Amniotic epithelial cell (primary cell): ENCODE measurements at places on chromosomes 13 and 19.

DNA sequence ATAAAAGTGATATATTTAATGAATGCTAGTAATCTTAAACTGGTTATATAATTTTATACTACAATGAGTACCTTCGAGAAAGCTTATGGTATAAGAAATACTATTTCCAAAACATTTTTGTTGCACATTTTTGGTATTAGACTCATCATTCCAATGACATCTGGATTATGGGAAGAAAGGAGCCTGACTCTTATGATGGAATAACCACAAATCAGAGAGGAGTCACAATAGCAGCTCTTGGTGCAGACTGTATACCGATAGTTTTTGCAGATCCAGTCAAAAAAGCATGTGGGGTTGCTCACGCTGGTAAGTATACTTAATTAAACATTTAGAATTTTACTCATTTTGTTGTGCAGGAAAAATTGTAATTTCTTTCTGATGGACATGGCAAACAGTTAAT is 3.9 kb downstream of the LACC1 start:
- peak; percentile 44 for DNase-seq

DNA sequence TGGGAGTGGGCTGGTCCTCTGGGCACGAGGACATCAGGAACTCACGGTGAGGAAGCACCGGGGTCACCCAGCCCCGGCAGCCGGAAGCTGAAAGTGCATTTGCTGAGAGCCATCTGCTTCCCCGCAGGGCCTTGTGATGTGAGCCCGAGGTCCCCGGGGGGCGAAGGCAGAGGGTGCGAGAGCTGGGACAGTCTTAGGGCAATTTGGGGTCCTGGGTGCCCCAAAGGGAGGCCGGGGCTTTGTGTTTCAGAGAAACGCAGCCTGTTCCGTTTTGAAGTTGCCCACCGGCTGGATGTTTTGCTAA is 4.8 kb downstream of the F2RL3 start:
- DNase-seq: no peak

DNA sequence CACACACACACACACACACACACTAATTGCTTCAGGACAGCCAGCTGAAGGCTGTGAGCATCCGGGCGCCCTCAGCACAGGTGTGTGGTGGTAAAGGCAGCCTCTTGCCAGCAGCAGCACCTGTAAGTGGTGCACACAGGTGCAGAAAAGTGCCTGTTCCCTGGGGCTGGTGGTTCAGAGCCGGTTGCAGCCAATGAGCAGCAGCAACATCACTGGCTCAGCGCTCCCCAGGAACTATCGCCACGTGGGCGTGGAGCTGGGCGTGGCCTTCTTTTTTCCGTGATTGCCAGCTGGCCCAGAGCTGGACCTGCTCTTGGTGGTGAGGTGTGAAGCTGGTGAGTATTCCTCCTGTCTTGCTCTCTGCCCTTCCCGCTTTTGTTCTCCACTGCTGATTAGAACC is at the start of gene NLRP5:
Gene NLRP5, plus strand, starts transcription at position 289 of the 400 bp plus-strand sequence.
- DNase-seq: no peak

DNA sequence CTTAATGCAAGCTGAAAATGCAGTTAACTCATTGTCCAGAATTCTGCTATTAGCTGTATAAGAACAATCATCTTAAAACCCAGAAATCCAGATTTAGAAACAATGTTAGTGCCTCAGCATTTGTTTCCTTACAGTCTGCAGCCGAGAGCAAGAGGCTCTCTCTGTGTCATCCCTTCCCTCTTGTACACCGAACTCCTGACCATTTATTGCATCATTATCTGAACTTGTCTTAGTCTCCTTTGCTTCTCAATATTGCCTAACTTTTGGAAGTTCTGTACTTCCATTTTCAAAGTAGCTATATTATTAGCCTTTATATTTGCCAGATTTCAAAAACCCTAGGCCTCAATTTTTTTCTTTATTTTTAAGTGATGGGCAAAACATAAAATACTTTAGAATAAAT is 27.1 kb downstream of the RNASEH2B start:
- DNase-seq: peak; percentile 78

GRCh38 chr19:32442650-32443049 is 37.1 kb downstream of the DPY19L3 start:
- DNase-seq: no peak

GRCh38 chr13:98097749-98098148 is 45.1 kb upstream of the FARP1 start:
- DNase-seq: no peak

DNA sequence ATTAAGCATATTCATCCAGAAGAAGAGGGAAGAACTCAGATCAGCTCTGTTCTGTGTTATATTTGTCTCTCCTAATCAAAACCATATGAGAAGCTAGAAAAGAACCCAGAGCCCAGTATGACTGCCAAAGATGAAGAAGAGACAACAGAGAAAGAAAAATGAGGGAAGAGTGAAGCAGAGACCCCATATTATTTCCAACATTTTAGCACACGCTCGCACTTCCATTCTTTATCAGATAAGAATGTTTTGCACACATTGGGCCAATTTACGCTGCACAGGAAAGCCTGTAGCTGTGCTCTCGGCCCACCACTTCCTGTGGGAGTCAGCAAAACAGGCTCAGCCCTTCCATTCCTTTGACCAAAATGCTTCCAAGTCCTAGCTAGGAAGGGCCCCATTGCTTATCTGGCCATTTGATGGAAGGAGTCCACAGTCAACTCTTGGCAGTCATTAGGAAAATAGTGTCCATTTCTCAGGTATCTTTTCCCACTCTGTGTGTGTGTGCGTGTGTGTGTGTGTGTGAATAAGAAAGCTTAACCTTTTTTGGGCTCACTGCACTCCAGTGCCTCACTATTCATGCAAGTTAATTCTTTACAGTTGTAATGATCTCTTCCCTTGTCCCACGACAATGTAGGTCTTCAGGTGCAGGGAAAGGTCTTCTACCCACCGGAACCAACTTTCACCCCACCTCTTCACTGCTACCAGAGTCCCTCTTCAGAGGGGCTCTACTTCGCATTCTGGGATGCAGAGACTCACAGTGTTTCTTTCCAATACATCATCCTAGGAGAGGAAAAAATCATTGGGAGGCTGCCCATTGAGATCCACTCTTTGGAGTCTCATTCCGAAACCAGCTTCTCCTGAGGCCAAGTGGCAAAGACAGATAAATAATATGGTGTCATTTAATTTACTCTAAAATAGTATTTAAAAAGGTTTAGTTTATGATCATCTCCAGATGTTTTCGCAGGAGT is 237.5 kb downstream of the COG6 start:
- DNase-seq: no peak

GRCh38 chr13:73335210-73335609 is 276.4 kb downstream of the KLF5 start:
- peak; percentile 80 for DNase-seq
